ENCODE measurements at places on chromosomes 6 and 20. TPM values are rescaled to one million over a fixed set of nuclear protein-coding genes. Genes with fewer than 3 reads are reported as not detected.

The C6orf163 gene
- 0.29 TPM for total RNA-seq

The ATP6V1G2 gene
- 2.3 TPM for total RNA-seq

The PM20D2 gene
- 8.1 TPM for total RNA-seq

The ZC2HC1B gene
- not detected for total RNA-seq

The GSTA3 gene
- total RNA-seq = not detected

DNA sequence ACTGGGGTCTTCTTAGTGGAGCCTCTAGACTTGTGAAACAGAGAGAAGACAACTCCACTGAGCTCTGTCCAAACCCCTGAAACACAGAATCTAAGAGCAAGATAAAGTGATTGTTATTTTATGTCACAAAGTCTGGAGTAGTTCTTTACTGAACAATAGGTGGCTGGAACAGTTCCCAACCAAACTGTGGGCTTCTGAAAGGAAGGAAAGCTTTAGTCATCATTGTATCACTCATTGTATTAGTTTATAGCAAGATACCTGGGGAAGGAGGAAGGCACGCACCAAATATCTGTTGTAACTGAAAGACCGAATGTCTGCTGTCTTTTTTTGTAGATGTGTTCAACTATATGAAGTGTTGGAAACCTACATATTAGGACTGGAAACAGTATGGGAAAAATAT lies 284.9 kb upstream of the TBX18 start:
- no peak for DNase-seq

GRCh38 chr6:53830366-53830765 lies 35.6 kb downstream of the LRRC1 start:
- no peak for DNase-seq

DNA sequence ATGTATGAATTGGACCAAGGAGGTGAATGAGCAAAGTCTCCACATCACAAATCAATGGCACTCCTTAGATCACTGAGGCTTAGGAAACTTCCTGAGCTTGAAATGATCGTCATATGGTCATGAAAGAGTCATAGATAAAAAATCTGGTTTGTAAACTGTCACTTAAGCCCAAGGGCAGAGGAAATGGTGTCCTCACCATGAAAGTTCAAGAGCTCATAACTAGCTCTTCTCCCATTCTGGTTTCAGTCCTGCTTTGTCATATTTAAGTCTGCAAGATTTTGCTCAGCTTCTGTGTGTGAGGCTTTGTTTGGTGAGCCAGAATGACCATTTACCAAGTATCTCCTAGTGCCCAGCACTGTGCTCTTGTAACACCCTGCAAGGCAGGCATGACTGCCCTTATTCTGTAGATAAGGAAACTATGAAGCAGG lies 60.5 kb downstream of the GJA10 start:
- peak; percentile 72 for DNase-seq

DNA sequence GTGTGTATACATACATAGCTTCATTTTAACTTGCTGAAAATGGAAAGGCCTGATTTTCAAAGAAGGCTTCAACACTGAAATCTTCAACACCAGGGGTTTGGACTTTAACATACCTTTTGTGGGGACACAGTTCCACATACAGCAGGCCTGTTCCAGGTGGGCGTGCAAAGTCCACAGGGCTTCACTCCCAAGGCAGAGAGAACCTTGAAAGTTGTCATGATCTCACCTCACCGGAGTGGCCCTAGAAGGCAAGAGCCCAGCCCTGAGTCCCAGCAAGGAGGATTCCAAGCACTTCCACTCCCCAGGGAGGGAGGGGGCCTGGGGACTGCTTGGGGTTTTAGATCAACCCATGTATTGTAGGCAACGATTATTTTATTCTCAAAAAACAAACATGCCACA lies 47.2 kb downstream of the TMEM242 start:
- DNase-seq = no peak

DNA sequence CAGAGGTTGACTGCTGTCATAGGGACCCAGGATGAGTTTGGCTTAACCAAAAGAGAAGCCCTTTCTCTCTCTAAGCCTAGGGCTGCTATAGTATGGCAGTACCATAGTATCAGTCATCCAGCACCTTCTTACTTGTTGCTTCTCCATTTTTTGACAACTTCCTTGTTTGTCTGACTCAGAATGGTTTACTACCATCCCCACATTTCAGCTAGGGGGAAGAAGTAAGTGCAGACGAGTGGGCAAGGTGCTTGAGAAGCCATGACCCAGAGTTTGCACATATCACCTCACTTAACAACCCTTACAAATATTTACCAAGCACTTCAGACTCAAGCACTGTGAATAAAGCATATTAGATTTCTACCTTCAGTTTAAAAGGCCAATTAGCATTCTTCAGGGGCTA lies 289.9 kb upstream of the TSHZ2 start:
- DNase-seq = no peak
